ENCODE measurements at places on chromosomes 6 and 20.

DNA sequence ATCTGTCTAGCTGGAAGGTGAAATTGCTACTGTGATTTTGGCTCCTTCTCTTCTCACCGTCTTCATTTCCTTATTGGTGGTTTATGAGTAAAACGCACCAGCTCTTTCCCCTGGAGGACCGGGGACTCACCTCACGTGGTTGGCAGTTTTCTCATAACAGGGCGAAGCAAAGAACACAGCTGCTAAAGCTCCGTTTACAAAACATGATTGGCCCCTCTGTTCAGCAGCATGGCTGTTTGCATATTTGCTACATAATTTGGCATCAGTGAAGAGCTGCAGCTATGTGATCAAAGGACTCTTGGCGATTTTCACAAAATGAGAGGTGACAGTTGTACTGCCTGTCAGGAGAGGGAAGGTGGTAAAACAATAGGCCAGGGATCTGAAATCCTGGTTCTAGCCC lies 20.5 kb upstream of the TMEM181 start:
- no peak for DNase-seq

- DNase-seq, result no peak
Observed at GRCh38 chr6:123168892-123169773, 173.1 kb downstream of the CLVS2 start.

- DNase-seq, result no peak
Observed at GRCh38 chr6:87487555-87487954, 14.8 kb downstream of the SLC35A1 start.

- no peak for DNase-seq
Observed at GRCh38 chr6:140354296-140354695, 979.8 kb upstream of the CITED2 start.

- no peak for DNase-seq
Observed at GRCh38 chr6:31098449-31098938, 13.9 kb downstream of the C6orf15 start.

- DNase-seq, result no peak
Observed at GRCh38 chr6:35185971-35186370, 27.8 kb upstream of the SCUBE3 start.

Data from RWPE2 (cell line).